ENCODE measurements at places on chromosomes 6 and 20. TPM values are rescaled to one million over a fixed set of nuclear protein-coding genes. Genes with fewer than 3 reads are reported as not detected.

The ZKSCAN8 gene
- 33.1 TPM for total RNA-seq

The TGM2 gene
- total RNA-seq = 141 TPM

The C6orf15 gene
- total RNA-seq = 1.4 TPM

The CRYBG1 gene
- 16.3 TPM for total RNA-seq

The SIRPA gene
- 56.9 TPM for total RNA-seq

The SLC25A27 gene
- total RNA-seq = 15.3 TPM

The CYP21A2 gene
- not detected for total RNA-seq

The SLC52A3 gene
- total RNA-seq = 1.9 TPM

The WFDC12 gene
- total RNA-seq = not detected

The ZNF133 gene
- 20.7 TPM for total RNA-seq

The SLC24A3 gene
- total RNA-seq = under 0.01 TPM

The PTPRK gene
- total RNA-seq = 124 TPM

The CPNE5 gene
- total RNA-seq = 0.17 TPM

The RSPO3 gene
- total RNA-seq = 0.17 TPM

The ZSCAN16 gene
- total RNA-seq = 8.0 TPM
